ENCODE measurements at places on chromosomes 6 and 20.

GRCh38 chr6:150076196-150076893 is 7.4 kb upstream of the ULBP3 start:
- no peak for DNase-seq

DNA sequence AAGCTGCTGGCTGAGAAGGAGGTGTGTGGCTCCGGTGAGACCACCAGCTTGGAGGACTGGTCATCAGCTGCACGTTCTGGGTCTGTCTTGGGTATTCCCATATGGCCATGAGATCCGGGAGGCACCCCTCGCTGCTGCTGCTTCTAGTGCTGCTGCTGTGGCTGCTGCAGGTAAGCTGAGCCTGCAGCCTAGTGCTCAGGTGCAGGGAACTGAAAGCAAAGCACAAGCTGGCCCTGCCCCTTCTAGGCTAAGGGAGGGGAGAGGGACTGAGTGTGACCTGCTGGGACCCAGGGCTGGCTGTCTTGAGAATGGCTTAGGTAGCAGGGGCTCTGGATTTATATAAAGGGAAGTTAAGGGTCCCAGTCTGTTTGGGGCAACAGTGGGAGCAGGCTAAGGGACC is 403 bp downstream of the CDH26 start:
- no peak for DNase-seq

- DNase-seq = peak; percentile 2
Measured at GRCh38 chr6:12751694-12752325, 35.2 kb downstream of the PHACTR1 start.

DNA sequence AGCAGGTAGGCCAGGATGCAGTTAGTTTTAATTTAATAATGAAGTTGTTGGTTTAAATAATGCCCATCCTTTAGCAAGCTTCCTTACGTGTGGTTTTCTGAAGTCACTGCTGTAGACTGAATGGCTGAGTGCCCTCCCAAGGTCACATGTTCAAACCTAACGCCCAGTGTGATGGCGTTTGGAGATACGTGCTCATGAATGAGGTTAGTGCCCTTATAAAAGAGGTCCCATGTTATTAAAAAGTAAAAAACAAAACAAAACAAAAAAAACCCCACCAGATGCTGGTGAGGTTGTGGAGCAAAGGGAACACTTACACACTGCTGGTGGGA is 16.3 kb downstream of the LRP11 start:
- DNase-seq = no peak

DNA sequence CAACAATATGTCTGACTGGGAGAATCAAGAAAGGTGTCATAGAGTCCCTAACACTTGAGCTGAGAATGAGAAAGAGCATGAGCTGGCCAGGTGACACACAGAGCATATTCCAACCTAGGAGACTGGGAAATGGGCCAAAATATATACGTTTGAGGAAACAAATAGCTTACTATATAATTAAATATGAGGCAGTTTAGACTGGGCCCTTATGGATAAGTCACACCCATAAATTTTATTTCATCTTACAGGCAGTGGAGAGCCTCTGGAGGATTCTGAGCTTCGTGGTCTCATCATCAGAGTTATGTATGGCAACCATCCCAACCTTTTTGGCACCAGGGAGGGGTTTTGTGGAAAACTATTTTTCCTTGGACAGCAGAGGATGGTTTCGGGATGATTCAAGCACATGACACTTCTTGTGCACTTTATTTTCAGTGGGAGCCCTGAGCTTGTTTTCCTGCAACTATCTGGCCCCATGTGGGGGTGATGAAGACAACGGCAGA is 12.9 kb upstream of the NQO2 start:
- DNase-seq = no peak

GRCh38 chr6:148379966-148380713 is 37.5 kb downstream of the SASH1 start:
- no peak for DNase-seq

- no peak for DNase-seq
Measured at GRCh38 chr20:36275441-36276189, 30.5 kb upstream of the DLGAP4 start.

- no peak for DNase-seq
Measured at GRCh38 chr20:1862663-1863053, 32.5 kb upstream of the SIRPA start.

DNA sequence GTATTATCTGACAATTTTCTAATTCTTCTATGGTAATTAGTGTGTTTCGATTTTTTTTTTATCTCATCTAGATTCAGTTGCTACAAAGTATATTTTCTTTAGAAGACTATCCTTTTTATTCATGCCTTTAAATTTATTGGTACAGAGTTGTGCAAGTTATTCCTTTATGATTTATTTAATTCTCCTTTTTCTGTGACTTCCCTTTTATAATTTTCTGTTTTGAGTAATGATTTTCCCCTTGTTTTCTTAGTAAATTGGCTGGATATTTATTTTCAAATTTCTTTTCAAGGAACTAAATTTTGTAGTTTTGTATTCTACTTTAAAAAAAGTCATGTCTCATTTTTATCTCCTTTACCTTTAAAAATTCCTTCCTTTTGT is 2.4 kb upstream of the IL22RA2 start:
- DNase-seq = no peak

DNA sequence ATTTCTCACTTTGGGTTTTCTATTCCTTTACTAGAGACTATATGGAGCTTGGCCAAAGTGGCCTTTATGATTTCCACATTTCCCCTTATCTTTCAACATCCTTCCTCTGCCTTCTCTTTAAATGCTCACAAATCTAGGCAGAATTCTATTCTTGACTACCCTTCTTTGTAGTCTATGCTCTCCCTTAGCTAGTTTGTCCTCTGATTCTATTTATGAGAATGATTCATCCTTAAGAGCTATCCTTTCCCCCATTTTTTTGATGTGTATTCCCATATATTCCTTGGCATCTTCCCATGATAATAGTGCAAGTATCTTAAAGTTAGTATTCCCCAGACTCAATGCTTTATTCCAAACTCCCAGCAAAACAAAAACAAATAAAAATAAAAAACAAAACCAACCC is 53.1 kb downstream of the IL20RA start:
- no peak for DNase-seq

DNA sequence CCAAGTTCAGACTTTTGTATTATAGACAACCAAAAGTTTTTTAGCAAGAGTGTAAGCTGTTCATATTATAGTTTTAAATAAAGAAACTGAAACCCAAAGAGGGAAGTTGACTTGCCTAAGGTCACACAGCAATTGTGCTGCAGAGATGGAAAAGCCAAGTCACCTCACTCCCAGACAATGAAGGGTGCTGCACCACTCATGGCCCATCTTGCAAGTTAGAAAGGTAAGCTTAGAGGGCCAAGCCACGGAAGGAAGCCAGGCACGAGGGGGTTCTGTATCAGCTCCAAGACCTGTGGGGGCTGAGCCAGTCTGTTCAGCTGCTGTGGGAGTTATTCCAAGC is 860 bp downstream of the DEFB124 start:
- DNase-seq = no peak

Measured in activated naive CD4-positive, alpha-beta T cell (primary cell).